ENCODE measurements at places on chromosomes 16 and 17. TPM values are rescaled to one million over a fixed set of nuclear protein-coding genes. Genes with fewer than 3 reads are reported as not detected.

DNA sequence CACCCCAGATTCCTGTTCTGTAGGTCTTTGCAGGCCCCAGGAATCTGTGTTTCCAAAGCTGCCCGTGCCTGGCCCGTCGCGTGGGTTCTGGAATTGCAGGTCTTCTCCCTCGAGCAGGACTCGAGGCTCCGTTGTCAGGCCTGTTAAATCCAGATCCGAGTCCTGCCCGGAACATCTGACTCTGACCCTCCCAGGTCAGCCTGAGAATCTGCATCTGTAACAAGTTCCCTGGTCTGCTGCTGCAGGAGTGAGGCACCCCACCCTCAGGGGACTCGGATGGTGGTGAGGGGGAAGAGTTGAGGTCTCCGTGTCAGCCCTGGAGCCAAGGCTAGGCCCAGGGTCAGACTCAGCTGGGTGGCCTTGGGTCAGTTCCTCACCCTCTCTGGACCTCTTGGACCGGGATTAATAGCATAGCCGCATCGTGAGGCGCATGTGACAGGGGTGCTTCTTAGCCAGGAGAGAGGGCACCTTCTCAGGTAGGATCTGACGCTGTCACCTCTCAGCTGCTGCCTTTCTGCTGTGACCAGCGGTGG, 8.8 kb downstream of the SPIRE2 start:
- no peak for DNase-seq

DNA sequence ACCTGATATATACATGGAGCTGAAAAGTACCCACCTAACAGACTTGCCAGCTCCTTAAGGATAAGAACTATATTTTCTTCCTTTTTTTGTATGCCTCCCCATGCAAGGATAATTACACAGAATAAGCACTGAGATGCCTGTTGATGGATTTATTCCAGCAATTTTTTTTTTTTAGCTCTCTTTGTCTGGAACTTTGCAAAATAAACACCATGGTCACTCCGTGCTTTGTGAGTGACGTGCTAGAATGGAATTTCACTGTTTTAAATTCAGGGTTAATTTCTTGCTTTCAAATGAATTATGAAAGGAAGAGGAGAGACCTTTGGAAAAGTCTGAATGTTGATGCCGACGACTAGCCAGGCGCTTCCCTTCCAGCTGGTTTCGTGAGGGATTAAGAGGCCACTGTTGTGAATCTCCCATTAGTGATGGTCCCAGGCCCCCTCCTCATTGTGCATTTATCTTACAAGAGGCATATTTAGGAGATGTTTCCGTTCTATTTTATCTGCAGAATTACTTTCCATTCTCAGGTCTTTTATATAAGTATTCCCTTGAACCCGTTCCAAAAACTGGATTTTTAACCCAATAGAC, 529.1 kb downstream of the WWOX start:
- DNase-seq: no peak

DNA sequence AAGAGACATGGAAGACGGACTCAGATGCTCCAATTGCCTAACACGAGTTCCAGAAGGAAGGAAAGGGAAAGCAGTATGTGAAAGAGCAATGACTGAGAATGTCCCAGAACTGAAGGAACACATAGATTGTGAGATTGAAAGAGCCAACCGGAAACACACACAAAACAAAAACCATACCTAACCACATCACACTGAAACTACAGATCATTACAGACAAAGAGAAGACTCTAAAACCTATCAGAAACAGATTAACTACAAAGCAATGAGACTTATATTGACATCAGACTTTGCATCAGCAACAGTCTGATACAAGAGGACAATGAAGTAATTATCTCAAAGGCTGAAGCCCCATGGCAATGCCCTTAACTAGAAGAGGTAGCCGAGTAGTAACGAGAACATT, 45.6 kb upstream of the CLEC18B start:
- no peak for DNase-seq

- no peak for DNase-seq
Measured at GRCh38 chr17:49528966-49529365, 33.9 kb downstream of the NGFR start.

- no peak for DNase-seq
Measured at GRCh38 chr16:86052926-86053325, 154.0 kb downstream of the IRF8 start.

DNA sequence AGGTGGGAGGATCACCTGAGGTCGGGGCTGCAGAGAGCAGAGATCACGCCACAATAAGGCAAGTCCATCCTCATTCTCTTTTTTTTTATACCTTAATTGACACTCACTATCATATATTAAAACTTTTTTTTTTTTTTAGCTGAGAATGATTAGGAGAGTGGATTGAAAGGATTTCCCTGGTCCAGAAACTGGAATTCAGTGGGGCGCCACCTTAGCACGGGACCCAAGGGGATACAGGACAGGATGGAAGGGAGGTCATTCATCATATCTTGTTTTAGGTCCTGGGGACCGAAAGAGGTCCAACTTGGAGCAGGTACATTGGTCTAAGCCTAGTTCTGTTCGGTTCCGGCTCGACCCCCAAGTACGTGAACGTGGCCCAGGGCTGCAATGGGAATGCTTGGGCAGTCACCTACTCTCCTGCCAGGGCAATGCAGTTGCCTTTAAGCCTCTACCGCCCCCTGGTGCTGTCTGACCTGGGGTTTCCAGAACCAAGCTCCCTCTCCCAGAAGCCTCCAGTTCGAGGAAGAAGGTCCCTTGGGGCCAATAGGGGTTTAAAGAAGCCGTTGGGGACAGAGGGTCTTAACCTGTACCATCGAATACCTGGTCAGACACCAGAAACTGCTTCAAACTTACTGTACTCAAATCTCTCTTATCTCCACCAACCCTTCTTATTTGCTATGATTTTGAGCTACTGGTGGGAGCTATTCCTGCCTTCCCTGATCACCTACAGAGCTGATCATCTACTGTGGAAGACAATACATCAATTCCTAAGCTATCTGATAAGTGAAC, 19.9 kb upstream of the GPATCH8 start:
- peak; percentile 61 for DNase-seq

TMEM114 gene
- total RNA-seq: not detected

GRCh38 chr17:42773290-42774035, at the start of gene VPS25:
VPS25 (plus strand) TSS chr17:42773449; CDS start chr17:42773476, 27 bp downstream.
- peak; percentile 87 for DNase-seq

Measured in IMR-90 (cell line).